RWPE2 (cell line): ENCODE measurements at places on chromosomes 3 and 15.

GRCh38 chr15:50685191-50685975, 1.2 kb downstream of the TRPM7 start:
- no peak for DNase-seq

DNA sequence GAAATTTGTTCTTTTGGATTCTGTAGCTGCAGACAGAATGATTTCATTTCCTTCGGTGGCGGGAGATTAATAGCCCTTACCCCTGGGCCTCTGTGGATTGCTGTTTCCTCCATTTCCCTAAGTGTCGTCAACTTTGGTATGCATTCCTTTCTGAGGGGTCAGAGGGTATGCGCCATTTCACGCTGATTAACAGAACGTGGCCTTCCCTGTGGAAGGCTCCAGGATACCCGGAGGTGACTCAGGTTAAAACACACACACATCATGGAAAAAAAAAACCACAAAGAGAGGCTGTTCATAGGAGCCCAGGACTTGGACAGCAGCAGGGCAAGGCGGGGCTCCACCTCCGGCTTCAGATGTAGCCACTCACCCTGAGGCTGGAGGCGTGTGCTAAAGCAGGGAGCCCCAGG, 51.9 kb downstream of the EPHB1 start:
- peak; percentile 81 for DNase-seq

DNA sequence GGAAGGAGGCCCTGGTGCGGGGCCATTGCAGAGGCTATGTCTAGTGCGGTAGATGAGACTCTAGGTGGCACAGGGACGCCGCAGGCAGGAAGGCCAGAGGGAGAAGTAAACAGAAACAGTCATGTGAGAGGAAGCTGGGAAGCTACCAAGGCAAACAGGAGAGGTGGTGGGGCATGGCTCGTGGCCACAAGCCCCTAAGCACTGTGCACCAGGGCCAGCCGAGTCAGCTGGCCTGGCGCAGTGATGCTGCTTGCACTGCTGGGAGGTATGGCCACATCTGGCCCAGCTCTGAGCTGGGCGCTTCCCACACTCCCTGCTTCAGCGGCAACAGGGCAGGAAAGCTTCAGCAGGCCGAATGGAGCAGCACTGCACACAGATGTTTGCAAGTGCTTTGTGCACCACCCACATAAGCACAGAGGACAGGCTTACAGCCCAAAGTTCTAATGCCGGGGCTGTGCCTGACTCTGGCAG, 76.6 kb downstream of the SRGAP3 start:
- DNase-seq = no peak

- DNase-seq = no peak
These were observed 242.3 kb downstream of the TLE3 start for GRCh38 chr15:69855258-69856000.

- DNase-seq = no peak
These were observed 23.8 kb downstream of the USP3 start for GRCh38 chr15:63528138-63528659.

GRCh38 chr3:69016102-69016501, 2.6 kb upstream of the EOGT start:
- DNase-seq = no peak
